Right lung (tissue), 10 donors: ENCODE measurements at places on chromosomes 12 and 14. TPM values are rescaled to one million over a fixed set of nuclear protein-coding genes. Genes with fewer than 3 reads are reported as not detected.

GPX2 gene
- 0.88 TPM for polyA plus RNA-seq

TSPAN19 gene
- 1.8 TPM for polyA plus RNA-seq

CPM gene
- 353 TPM for polyA plus RNA-seq

- no peak for DNase-seq
These were observed 29.2 kb downstream of the ITPK1 start for GRCh38 chr14:93086441-93087055.

GRCh38 chr14:93009471-93010129 lies 86.7 kb downstream of the CHGA start:
- DNase-seq: no peak

- no peak for DNase-seq
These were observed 142.3 kb upstream of the SLC38A2 start for GRCh38 chr12:46514886-46515285.

GRCh38 chr12:91990525-91990924 lies 155.1 kb downstream of the BTG1 start:
- DNase-seq: no peak

GRCh38 chr12:8917031-8917430 lies 2.7 kb downstream of the PHC1 start:
- DNase-seq: no peak

SIVA1 gene
- 71.4 TPM for polyA plus RNA-seq

GRCh38 chr12:95326855-95327254 lies 109.2 kb downstream of the VEZT start:
- DNase-seq: no peak

- DNase-seq: no peak
These were observed 25.4 kb upstream of the PLEKHD1 start for GRCh38 chr14:69459122-69459521.
